Occipital lobe (tissue), 3 donors: ENCODE measurements at places on chromosomes 12 and 14. TPM values are rescaled to one million over a fixed set of nuclear protein-coding genes. Genes with fewer than 3 reads are reported as not detected.

GRCh38 chr14:101907619-101908018 lies 56.8 kb upstream of the DYNC1H1 start:
- DNase-seq = no peak

DNA sequence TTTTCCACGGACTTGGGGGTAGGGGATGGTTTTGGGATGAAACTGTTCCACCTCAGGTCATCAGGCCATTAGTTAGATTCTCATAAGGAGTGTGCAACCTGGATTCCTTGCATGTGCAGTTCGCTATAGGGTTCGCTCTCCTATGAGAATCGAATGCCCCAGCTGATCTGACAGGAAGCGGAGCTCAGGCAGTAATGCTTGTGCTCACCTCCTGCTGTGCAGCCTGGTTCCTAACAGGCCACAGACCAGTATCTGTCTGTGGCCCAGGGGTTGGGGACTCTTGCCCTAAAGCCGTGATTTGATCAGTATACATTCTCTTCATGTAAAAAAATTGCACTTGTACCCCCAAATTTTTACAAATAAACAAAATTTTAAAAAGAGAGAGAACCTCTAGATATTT lies 219.4 kb upstream of the CPNE8 start:
- no peak for DNase-seq

GRCh38 chr12:52423661-52424500 lies 10.3 kb downstream of the KRT75 start:
- DNase-seq = no peak

SLC38A4 gene
- total RNA-seq = 0.94 TPM

DNA sequence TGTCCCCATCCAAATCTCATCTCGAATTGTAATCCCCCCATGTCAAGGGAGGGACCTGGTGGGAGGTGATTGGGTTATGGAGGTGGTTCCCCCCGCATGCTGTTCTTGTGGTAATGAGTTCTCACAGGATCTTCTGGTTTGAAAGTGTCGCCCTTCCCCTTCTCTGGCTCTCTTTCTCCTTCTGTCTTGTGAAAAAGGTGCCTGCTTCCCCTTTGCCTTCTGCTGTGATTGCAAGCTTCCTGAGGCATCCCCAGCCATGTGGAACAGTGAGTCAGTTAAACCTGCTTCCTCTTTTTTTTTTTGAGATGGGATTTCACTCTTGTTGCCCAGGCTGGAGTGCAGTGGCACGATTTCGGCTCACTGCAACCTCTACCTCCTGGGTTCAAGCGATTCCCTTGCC lies 104.0 kb downstream of the CCDC91 start:
- DNase-seq = no peak

MYF5 gene
- total RNA-seq = not detected

DNA sequence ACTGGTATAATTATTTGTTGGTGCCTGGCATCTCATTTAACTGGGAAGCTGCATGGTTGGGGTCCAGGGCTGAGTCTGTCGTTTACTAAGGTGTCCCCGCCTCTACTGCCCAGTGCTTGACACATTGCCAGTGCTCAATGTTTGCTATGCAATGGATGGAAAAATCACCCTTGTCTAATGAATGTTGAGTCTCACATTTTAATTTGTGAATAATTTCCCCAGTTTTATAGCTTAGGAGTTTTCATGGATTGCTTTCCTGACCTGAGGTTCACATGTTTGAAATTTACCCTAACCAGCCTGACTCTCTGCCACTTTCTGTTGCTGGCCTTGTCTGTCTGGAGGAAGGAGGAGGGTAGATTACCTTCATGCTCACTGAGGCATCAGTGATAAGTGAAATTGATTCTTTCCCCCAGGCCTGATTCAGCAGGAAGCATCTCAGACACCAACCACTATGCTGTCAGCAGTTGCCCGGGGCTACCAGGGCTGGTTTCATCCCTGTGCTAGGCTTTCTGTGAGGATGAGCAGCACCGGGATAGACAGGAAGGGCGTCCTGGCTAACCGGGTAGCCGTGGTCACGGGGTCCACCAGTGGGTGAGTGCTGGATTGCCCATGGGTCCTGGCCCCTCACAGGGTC lies 2.4 kb downstream of the DHRS2 start:
- no peak for DNase-seq

PMEL gene
- not detected for total RNA-seq

DNA sequence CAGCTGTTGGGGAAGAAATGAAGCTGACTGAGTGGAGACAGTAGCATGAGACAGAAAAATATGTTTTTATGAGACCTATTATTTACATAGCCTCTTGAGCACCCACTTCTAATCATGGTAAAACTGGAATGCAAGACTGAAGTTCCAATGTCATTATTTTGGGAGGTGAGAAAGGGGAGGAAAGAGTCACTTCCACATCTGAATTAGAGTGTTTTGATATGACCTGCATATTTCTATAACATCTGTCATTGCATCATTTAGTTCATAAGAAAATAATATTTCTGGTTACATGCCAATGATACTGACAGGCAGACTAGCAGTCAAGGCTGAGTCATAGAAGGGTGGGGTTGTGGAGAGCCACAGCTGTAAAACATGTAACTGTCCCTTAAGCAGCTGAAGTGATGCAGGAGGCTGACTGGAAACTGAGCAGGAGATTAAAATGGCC lies 26.7 kb downstream of the NTN4 start:
- DNase-seq = no peak

- DNase-seq = peak; percentile 67
These were observed 14.7 kb upstream of the ZNF385A start for GRCh38 chr12:54398995-54399793.

GRCh38 chr14:68501614-68502052 lies 291.2 kb downstream of the ZFP36L1 start:
- no peak for DNase-seq

GRCh38 chr12:67969134-67969802 lies 20.0 kb upstream of the IFNG-AS1 start:
- no peak for DNase-seq

DNA sequence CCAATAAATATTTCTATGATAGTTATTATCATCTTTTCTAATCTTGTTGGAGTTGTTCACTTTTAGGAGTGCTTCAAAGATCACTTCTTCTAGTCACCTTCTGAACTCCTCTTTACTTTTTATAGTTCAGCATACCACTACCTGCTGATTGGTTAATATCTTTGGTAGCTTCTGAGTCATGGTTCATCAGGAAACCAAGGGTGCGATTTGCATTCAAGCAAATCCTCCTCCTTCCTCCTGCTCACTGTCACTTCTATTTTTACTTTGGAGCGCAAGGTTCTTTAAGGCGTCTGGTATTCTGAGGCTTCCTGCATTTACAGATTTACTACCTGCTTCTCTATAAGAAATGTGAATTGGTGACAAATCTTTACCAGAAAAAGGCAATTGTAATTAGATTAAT lies 24.0 kb downstream of the SYT1 start:
- no peak for DNase-seq
